ENCODE measurements at places on chromosomes 16 and 17. TPM values are rescaled to one million over a fixed set of nuclear protein-coding genes. Genes with fewer than 3 reads are reported as not detected.
A peak's percentile ranks its signal among the peaks of the same experiment; 100 is the strongest.

The TIMP2 gene
- total RNA-seq: 33.8 TPM

The SULT1A4 gene
- total RNA-seq: 3.3 TPM

The CFAP119 gene
- 3.3 TPM for total RNA-seq

DNA sequence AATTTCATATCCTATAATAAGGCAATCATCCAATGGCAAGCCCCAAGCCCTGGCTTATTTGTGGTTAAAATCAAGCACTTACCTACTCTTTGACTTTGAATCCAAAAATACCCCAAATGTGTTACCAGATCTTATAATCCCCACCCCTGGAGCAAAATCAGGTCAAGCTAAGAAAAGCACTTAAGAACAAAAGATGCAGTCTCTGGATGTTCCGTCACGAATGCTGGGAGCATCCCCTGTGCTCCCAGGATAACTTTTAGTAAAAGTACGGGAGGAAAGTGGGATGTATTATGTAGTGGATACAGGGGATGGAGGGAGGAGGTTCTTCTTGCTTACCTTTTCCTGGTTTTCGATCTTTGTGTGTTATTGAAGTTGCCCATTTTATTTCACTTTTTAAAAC is 29.5 kb downstream of the SHISA9 start:
- no peak for DNase-seq

- no peak for DNase-seq
Observed at GRCh38 chr16:54216268-54216667, 70.3 kb downstream of the IRX3 start.

- DNase-seq: no peak
Observed at GRCh38 chr17:41880130-41880529, 14.9 kb upstream of the KLHL11 start.

DNA sequence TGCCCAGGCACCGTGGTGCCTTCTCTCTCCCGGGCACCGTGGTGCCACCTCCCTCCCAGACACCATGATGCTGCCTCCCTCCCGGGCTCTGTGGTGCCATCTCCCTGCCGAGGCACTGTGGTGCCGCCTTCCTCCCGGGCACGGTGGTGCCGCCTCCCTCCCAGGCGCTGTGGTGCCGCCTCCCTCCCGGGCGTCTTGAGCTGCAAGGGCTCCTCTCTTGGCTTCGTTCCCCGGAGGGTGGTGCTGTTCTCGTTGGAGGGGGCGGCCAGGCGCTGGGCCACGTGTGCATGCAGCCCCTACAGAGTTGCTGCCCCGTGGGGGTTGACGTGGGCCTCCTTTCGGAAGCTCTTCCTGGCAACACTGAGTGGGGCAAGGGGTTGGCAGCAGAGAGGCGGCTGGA is 8.2 kb downstream of the CENPX start:
- no peak for DNase-seq

DNA sequence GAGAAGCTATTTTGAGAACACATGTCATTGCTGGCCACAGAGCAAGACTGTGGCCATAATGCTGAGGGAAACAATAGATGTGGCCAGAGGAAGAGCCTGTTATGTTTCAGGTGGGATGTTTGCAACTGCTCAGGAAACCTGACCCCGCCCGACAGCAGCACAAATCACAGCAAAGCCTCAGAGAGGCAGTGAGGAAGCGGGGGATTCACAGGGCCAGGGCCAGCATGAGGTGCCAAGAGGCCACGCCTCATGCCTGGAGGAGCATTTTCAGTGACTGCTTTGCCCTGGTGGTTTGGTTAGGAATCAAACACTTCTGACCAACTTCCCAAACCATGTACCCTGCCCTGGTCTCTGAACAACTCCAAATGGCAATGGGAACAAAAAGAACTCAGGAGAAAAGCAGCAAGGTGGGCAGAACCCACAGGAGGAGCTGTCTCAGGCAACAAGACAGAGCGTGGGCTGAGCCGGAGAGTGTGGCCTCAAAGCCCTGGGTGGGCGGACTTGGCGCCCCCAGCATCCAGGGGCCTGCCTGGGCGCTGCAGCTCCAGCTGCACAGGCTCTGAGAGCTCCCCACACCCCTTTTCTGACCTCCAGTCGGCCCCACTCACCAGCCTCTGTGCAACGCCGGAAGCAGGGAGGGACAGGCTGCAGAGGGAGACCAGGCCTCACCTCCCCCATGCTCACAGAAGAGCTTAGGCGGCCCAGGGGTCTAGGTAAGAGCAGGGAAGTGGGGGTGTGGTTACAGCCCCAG is 20.6 kb downstream of the HIC1 start:
- no peak for DNase-seq

The KRT28 gene
- total RNA-seq: not detected

DNA sequence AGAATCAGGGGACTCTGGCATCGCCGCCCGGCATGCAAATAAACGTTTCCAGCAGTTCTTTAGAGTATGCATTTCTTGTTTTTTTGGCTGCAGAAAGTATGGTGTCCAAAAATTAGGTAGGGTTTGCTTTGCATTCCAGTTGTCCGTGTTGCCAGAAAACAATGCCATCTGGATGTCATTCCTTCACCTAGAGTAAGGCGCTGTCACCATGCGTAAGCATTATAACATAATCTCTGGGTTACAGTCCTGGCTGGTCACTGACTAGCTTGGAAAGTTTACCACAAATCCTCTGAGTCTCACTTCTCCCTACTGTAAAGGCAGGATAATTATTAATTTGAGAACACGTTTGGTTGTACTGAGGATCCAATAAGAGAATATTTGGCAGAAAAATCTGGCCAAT is 457.7 kb downstream of the XYLT1 start:
- no peak for DNase-seq

The ARHGAP23 gene
- 31.4 TPM for total RNA-seq

DNA sequence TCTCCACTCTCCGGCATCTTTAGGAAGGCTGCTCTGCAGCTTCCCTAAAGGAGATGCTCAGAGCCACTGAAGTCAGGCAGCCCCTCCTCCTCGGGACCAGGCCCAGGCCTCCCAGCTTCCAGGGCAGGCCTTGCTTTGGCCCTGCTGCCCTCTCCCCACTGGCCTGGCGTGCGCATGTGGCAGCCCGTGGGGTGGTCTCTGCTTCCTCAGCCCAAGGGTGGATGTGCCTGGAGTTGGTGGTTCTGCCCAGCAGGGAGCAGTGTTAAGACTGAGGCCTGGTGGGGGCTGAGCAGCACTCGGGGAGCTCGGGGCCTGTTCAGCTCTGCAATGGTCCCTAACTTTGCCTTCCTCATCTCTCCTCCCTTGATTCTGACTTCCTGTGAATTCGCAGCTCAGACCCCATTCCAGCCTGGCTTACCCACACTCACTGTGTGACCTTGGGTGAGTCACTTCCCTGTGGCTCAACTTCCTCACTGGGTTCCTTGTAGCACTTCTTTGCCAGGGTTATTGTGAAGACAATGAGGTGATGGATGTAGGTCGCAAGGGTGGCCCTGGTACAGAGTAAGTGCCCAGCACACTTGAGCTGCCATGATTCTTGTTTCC is 63.2 kb downstream of the NKD1 start:
- no peak for DNase-seq

- no peak for DNase-seq
Observed at GRCh38 chr16:47881574-47881973, 274.2 kb downstream of the ABCC12 start.

GRCh38 chr17:11805952-11806351 is 191.3 kb downstream of the ZNF18 start:
- DNase-seq: no peak

The RNU2-1 gene
- not detected for total RNA-seq

The NPTX1 gene
- total RNA-seq: 6.1 TPM

GRCh38 chr17:5943232-5943631 is 126.9 kb upstream of the WSCD1 start:
- no peak for DNase-seq

- peak; percentile 98 for DNase-seq
Observed at GRCh38 chr16:1971796-1972489, at the start of gene TBL3. TSS of gene TBL3 (plus strand) at chr16:1972053. CDS start at chr16:1972165, 112 bp downstream.

The PIRT gene
- under 0.01 TPM for total RNA-seq

- DNase-seq: no peak
Observed at GRCh38 chr17:78046923-78047322, 81.6 kb downstream of the TMC6 start.

The SLC16A11 gene
- not detected for total RNA-seq

DNA sequence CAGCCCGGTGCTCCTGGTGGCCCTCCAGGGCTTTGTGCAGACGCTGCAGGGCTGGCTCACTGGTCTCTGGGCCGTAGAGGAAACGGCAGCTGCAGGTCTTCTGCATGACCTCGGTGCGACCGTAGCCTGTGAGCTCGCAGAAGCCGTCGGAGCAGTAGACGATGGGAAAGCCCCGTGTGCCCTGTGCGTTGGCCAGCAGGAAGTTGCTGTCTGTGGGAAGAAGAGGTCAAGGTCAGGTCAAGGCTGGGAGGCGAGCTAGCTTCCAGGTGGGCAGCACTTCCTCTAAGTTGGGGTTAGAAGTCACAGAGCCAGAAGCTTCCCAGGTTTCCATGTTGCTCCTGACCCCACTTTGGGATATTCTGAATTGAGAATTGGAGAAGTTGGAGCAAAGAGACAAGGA is 2.1 kb downstream of the KCNH4 start:
- no peak for DNase-seq

The NACA2 gene
- total RNA-seq: not detected

DNA sequence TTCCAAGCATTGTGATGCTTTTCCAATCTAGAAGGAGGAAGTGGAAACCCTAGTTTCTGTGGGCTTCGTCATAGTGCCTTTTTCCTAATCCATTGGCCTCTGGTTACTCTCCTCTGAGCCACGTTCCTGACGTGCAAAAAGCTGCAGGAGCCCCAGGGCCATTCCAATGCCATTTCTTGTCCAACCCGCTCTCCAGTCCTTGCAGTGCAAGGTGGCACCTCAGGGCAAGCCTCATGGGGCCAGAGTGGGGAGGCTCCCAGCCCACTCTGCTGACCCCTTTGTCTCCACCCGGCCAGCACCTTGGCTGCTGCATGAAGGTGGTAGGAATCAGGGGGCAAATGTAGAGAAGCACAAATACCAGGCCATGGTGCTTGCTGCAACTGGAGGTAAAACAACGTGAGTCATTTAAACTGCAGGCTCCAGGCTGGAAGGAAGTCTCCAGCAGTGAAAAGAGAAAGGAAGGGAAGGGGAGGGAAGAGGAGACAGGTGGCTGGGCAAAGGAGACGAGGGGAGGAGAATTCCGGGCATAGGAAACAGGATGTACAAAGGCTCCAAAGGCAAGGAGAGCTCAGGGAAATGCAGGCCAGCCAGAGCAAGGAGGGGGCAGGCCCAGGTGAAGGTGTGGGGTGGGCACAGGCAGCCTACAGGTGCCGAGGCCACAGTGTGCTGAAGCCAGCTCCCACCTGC is 168.2 kb upstream of the TNRC6C start:
- no peak for DNase-seq

DNA sequence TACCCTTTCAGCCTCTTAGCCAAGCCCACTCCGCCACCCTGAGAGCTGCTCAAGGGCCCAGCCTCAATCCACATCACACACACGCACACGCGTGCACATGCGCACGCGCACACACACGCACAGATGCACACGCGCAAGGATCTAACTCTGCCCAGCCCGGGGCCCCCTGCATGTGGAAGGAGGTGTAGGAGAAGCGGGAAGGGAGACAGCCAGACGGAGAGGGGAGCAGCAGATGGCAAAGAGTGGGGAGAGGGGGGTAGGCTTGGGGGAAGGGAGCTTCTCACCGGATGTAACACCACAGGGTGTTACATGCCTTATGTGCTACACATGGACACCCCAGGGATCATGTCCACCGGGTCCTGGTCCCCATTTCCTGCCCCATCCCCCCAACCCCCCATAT is 15.3 kb downstream of the DLG4 start:
- DNase-seq: no peak

The HOXB8 gene
- not detected for total RNA-seq

DNA sequence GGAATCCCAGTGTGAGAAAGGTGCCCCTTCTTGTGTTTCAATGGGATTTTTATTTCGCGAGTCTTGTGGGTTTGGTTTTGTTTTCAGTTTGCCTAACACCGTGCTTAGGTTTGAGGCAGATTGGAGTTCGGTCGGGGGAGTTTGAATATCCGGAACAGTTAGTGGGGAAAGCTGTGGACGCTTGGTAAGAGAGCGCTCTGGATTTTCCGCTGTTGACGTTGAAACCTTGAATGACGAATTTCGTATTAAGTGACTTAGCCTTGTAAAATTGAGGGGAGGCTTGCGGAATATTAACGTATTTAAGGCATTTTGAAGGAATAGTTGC is 567 bp downstream of the UBB start:
- no peak for DNase-seq

GRCh38 chr17:42281571-42282096 is 5.4 kb upstream of the STAT5B start:
- no peak for DNase-seq

- no peak for DNase-seq
Observed at GRCh38 chr17:2388683-2389055, 12.2 kb downstream of the MNT start.

DNA sequence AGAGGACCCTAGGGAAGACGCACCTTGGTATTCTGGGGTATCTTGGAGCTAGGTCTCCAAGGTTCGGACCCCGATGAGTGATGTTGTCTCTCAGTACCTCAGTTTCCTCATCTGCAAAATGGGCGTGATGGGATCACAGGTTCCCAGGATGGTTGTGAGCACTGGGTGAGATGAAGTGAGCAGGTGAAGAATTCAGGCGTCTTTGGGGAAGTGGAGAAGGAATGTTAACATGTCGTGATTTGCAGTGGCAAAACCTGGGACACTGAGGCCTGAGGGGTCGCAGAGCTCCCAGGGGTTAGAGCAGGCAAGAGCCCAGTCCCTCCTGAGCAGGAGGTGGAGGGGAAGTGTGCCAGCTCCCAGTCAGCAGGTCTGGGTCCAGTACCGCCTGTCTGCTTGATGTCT is 215.1 kb upstream of the GSE1 start:
- DNase-seq: no peak

- DNase-seq: no peak
Observed at GRCh38 chr16:31714903-31715504, 158.6 kb upstream of the ZNF267 start.

DNA sequence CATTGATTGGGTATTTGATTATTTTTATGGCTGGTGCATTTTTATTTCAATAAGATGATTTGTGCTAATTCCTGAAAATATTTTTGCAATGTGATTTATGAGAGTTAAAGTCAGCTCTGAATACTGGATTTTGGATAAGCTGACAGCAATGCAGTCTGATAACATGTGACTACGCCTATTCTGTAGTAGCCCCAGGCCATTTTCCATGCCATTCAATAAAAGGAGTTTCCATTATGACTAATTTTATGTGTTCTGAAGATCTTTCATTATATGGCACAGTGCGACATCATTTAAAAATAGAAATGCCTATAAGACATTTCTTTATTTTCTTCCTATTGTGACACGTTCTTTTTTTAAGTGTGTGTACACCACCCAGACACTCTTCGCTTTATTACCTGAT is 46.3 kb downstream of the KCNJ2 start:
- no peak for DNase-seq

The KRTAP4-3 gene
- not detected for total RNA-seq

The DNAAF1 gene
- total RNA-seq: 0.41 TPM

The KRTAP3-2 gene
- not detected for total RNA-seq

GRCh38 chr17:66892246-66892645 is 57.3 kb downstream of the CACNG5 start:
- DNase-seq: no peak

GRCh38 chr16:11913425-11914079 is 2.2 kb downstream of the GSPT1 start:
- no peak for DNase-seq

- DNase-seq: no peak
Observed at GRCh38 chr16:76899767-76900166, 291.2 kb upstream of the MON1B start.
